ENCODE measurements at places on chromosomes 7 and 10. TPM values are rescaled to one million over a fixed set of nuclear protein-coding genes. Genes with fewer than 3 reads are reported as not detected.

DNA sequence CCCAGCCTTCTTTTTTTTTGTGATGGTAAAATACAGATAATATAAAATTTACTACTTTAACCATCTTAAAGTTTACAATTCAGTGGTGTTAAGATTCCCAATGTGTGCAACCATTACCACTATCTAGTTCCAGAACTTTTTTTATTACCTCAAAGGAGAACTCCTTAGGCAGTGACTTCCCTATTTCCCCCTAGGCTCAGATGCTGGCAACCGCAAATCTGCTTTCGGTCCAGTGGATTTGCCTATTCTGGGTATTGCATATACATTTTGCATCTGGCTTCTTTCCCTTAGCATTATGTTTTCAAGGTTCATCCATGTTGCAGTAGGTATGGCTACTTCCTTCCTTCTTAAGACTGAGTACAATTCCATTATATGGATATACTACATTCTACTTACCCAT lies 56.5 kb downstream of the AFAP1L2 start:
- no peak for DNase-seq

DNA sequence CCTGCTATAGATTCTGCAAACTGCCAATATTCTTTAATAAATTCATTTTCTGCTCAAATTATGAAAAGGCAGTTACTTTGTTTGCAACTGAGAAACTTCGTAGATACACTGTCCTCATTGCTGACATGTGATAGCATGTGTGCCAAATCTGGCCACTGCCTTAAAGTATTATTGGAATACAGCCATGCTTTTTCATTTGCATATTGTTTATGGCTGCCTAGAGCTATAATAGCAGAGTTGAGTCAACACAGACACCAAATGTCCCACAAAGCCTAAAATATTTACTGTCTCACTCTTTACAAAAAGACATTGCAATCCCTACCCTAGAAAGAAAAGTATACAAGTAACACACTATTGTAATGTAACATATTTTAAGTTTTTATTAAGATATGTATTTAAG lies 647.4 kb downstream of the XPNPEP1 start:
- no peak for DNase-seq

DNA sequence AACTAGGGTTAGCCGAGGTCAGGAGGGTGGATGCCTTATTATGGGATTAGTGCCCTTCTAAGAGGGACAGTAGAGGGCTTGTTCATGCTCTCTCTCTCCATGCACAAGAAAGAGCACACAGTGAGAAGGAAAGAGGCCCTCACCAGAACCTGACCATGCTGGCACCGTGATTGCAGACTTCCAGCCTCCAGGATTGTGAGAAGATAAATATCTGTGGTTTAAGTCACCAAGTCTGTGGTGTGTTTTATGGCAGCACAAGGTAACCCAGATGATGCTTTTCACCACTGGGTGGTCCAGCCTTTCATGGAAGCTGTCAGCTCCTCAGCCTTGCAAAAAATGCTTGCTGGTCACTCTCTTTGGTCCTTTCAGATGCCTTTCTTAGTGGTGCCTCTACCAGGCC lies 175.9 kb downstream of the ANKRD30A start:
- no peak for DNase-seq

COBL gene
- not detected for total RNA-seq

ANKRD22 gene
- total RNA-seq: 0.16 TPM

FGFBP3 gene
- 2.5 TPM for total RNA-seq

DNA sequence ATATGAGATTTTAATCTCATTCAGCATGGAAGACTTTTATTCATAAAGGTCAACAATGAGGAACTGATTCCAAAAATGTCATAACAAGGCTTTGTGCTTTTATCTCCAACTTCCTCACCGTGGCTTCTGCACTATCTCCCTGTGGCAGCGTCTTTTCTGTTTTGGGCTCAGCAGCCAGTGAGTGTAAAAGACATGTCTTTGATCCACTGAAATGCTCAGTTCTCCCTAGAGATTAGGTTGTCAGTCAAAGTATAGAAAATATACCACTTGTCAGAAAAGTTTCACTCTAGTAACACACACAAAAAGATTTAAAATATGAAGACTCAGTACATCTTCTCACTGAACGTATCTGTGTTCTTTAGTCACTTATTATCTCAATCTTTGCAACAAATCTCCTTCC lies 901.8 kb upstream of the ZWINT start:
- DNase-seq: no peak

NACAD gene
- total RNA-seq: 0.05 TPM

PPP1R17 gene
- total RNA-seq: not detected

GBX1 gene
- total RNA-seq: not detected

DNA sequence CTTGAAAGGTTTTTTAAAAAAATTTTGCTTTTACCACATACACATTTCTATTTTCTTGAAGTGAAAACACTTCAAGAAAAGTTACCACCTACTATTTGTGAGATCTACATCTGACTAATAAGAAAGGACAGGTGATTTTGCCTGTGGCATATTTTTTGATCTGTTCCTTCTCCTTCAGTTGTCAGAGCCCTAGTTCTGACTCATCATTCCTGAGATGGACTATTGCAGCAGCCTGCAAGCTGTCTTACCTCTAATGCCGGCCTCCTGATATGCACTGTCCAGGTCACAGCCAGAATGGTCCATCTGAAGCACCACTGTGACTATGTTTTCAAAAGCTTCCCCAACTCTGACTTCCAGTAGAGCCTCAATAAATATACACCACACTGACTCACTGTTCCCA lies 28.2 kb upstream of the ANK3 start:
- no peak for DNase-seq

FBXW4 gene
- total RNA-seq: 29.2 TPM

- DNase-seq: no peak
Measured at GRCh38 chr7:79182283-79182682, 271.2 kb downstream of the MAGI2 start.

CPXM2 gene
- total RNA-seq: not detected

GRCh38 chr7:87345962-87346371 lies 503 bp downstream of the CROT start:
- DNase-seq: no peak

Measured in activated T-helper 1 cell treated with anti-CD3 and anti-CD28 coated beads, Interleukin-12 subunit alpha, Interleukin-12 subunit beta, Interleukin-2, Interleukin-4 antibody, amounts not matched to agents 30 ng/mL and 10 ng/mL and 1 ng/mL, durations not matched to agents 14 hours and 24 hours and 36 hours (primary cell).